Lower lobe of right lung (tissue), 2 donors: ENCODE measurements at places on chromosomes 16 and 17.
A peak's percentile ranks its signal among the peaks of the same experiment; 100 is the strongest.

DNA sequence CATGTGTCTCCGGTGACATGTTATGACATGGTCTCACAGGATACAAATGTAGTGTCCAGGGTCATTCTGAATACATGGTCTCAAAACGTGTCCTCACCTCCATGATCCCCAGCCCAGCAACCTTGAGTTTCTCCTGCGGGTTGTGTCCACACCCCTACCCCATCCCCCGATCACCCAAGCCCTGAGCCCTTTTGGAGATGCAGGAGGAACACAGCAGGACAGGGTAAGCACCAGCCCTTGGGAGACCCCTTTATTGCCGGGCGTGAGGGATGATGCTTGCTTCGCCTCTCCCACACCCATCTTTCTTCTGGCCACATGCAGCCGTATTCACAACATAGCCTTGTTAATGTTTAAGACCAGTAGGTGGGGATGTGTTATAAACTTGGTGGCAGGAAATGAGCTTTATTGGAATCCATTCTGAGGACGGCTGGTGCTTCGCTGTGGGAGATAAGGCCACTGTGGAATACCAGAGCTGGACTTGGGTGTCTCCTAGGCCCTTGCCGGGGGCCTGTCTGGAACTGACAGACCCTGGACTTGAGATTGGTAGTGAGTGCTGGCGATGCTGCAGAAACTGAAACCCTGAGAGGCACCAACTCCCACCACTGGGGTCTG is 5.5 kb downstream of the TMEM132E start:
- no peak for DNase-seq

DNA sequence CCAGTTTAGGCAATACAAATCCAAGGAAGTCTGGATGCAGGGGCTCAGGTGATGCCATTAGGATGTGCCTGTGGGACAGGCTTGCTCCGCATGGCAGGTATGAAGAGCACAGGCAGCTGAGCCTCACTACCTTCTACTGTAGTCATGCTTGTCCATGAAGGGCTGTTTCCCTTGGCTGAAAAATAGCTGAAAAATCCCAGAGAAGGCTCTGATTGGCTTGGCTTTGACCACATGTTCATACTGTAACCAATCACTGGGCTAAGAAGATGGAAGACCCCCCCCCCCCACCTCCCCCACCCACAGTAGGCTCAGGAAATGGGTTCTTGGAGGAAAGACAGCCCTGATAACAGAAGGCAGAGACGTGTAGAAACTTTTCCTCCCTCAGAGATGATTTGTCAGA is 66.5 kb upstream of the LGALS9 start:
- DNase-seq, result no peak

DNA sequence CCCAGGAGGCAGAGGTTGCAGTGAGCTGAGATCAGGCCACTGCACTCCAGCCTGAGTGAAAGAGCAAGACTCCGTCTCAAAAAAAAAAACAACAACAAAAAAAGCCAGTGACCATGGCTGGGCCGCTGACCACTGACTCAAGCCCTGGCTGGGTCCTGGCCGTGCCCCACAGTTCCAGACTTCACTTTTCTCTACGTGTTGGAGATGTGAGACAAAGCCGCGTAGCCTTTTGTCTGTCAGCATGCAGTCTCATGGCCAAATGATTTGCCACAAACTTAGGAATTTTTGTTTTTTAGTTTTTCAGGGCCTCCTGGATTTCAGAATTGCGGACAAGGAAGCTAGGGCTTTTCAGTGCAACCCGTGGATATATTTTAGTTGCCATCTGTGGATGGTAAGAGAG is 89.3 kb upstream of the CIBAR2 start:
- DNase-seq, result no peak

DNA sequence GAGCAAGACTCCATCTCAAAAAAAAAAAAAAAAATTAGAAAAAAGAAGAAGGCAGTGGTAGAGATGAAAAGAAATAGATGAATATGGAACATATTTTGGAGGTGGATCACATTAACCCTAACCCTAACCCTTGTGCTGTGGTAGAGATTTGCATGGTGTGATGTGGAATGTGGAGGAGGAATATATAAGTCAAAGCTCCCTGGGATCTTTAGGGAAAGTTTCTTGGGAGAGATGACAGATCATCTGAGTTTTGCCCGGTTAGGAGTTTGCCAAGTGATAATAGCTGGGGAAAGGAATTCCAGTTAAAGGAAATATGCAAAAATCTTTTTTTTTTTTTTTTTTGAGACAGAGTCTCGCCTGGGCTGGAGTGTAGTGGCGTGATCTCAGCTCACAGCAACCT is 13.0 kb upstream of the BLMH start:
- no peak for DNase-seq

DNA sequence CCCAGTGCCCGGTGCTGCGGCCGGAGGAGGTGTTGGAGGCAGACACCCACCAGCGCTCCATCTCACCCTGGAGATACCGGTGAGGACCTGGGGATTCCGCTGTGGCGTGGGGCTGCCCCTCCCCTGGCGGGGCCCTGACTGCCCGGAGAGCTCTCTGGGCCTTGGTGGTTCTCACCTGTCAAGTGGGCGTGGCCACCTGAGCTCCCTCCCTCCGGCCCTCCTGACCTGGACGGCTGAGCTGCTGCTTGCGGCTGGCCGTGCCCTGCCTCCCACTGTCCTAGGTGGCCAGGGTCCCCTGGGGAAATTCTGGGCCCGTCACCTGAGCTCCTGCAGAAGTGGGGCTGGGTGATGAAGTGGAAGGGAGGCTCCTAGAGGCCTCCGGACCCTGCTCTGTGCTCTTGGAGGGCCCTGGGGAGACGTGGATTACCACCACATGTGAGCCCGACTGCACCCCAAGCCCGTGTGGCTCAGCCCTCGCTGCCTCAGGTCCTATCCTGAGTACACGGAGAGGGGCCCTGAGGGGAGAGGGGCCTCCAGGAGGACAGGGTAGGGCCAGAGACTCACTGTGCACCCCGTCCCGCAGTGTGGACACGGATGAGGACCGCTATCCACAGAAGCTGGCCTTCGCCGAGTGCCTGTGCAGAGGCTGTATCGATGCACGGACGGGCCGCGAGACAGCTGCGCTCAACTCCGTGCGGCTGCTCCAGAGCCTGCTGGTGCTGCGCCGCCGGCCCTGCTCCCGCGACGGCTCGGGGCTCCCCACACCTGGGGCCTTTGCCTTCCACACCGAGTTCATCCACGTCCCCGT is 1.1 kb downstream of the IL17C start:
- DNase-seq, result peak; percentile 83

DNA sequence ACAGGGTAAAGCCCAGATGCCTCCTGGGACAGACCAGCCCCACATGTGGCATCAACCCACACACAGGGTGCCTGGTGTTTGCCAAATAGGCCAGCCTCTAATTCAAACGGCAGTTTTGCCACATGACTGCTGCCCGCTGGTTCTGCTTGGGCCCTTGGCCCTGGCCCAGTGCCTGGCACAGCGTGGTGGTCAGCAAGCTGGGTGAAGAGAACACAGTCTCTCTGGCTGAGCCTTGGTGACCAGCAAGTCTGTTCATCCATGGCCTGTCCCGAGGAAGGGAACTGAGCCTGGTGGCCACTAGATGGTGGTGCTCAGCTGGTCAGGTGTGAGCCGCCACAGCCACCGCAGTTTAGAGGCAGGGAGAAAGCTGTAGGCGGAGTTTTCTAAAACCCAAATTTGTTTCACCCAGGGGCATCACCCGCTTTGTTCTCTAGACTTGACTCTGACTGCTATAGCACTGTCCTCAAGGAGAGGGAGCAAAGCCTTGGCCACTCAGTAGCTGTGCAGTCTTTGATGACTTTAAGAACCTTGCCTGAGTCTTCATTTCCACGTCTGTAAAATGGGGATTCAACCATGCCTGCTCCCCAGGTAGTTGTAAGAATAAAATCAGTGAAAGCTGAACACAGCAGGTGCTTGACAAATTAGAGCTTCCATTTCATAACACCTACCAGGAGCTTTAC is 4.7 kb upstream of the GFAP start:
- DNase-seq, result peak; percentile 82

- no peak for DNase-seq
These were observed 30.7 kb upstream of the TBX2 start for GRCh38 chr17:61368832-61369450.

DNA sequence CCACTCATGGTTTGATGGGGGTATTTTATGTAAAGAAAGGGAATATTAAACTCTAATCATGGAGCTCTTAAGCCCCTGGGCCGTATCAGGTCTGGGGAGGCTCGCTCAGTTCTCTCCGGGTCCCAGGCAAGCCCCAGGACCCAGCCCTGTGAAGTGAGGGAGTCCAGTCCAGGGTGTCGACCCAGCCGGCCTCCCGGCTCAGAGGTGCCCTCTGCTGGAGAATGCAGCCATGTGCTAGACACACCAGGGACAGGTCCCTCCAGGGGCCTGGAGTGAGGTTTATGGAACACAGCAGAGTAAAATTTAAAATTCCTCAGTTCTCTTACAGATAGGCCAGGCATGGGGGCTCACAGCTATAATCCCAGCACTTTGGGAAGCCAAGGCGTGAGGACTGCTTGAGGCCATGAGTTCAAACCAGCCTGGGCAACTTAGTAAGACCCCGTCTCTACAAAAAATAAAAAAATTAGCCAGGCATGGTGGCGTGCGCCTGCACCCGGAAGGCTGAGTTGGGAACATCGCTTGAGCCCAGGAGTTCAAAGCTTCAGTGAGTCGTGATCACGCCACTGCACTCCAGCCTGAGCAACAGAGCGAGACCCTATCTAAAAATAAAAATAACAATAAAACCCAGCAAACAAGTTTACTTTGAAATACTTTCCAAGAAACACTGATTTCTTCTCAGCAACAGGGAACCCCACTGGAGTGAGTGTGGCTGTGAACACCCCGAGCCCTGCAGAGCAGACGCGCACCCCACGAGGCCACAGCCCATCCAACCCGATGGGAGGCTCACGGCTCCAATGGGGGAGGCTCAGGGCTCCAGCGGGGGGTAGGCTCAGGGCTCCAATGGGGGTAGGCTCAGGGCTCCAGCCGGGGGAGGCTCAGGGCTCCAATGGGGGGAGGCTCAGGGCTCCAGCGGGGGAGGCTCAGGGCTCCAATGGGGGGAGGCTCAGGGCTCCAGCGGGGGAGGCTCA is 72.2 kb downstream of the ZNF778 start:
- DNase-seq, result peak; percentile 85

DNA sequence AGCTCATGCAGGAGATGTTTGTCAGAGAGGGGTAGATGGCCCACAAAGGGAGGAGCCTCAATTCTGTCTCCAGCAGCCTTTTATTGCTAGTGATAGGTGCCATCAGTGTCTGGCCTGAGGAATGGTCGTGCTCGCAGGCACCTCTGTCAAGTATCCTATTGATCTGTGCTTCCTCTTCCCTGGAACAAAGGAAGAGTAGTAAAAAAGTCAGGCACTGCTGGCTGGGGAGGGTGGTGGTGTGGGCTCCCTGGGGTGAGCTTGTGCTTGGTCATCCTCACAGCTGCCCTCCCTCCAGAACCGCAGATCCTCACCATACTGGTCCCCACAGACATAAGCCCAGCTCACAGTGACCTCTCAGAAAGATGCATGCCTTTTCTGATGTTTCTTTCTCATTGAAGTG is 15.0 kb upstream of the SALL1 start:
- no peak for DNase-seq

DNA sequence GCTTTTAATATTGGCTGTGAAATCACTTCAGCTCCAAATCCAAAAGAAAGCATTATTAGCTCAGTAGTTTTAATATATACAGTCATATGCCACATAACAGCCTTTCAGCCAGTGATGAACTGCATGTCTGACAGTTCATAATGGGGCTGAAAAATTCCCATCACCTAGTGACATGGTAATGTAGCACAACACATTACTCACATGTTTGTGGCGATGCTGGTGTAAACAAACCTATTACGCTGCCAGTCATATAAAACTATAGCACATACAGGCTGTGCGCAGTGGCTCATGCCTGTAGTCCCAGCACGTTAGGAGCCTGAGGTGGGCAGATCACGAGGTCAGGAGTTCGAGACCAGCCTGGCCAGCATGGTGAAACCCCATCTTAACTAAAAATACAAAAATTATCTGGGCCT is 92.2 kb downstream of the TUBD1 start:
- no peak for DNase-seq

GRCh38 chr17:10336393-10336792 is 36.4 kb downstream of the MYH13 start:
- DNase-seq, result no peak

DNA sequence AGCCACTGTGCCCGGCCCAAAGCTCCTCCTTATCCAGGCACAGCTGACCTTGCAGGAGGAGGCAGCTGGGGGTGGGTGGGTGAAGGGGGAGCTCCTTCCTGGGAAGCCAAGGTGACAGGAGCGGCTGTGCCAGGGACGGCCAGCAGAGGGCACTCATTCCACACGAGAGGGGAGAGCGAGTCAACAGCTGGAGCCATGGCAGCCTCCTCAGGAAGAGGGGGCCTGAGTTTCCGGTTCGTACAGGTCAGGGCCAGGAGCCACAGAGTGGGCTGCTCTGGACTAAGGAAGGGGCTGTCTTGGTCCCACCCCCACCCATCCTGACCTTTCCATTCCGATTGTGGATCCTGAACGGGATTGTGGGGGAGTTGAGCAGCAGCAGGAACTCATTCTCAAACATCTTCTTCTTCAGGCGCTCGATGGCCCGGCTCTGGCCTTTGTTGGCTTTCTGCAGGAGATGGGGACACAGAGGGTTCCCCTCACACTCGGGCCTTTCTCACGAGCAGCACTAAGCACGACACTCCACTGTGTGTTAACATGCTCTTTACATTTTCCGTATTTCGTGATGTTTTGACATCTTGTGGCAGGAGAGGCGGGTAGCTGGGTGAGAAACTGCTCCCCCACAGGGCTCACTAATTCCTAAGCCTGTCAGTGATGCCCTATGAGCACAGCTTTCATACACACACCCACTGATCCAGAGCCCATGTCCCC is 61.6 kb downstream of the TIMM22 start:
- DNase-seq, result peak; percentile 80

GRCh38 chr17:13031718-13032350 is 14.0 kb upstream of the ELAC2 start:
- DNase-seq, result peak; percentile 58

DNA sequence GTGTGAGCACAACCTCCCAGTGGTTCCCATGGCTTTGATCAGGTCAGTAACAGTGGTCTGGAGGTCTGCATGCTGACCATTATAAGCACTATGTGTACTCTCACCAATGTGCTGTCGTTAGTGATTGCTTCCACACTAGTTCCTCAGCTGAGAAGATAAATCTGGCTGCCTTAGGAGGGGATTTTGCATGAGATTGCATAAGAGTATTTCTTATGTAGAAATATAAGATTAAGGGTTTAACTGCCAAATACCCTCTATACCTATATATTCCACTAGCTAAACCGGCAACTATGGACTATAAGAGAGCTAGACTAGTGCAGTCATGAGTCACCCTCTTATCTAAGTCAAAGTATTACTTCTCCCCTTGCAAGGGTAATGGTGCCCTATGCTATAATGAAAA is 580.2 kb downstream of the CDH11 start:
- DNase-seq, result no peak

GRCh38 chr17:16486373-16487250 is 5.4 kb downstream of the LRRC75A start:
- peak; percentile 89 for DNase-seq

- DNase-seq, result no peak
These were observed 11.1 kb downstream of the FMNL1 start for GRCh38 chr17:45232514-45233422.
